ENCODE measurements at places on chromosomes 2 and 18. TPM values are rescaled to one million over a fixed set of nuclear protein-coding genes. Genes with fewer than 3 reads are reported as not detected.

CTLA4 gene
- 307 TPM for total RNA-seq

HOXD4 gene
- total RNA-seq: not detected

NETO1 gene
- not detected for total RNA-seq

OTOF gene
- total RNA-seq: 0.60 TPM

COL6A3 gene
- total RNA-seq: 33.2 TPM

CXCR1 gene
- total RNA-seq: not detected

HOXD11 gene
- not detected for total RNA-seq

TRPM8 gene
- total RNA-seq: not detected

CPLX4 gene
- not detected for total RNA-seq

FEV gene
- total RNA-seq: not detected

HOXD3 gene
- total RNA-seq: not detected

TUBA4B gene
- total RNA-seq: not detected

MXD1 gene
- total RNA-seq: 12.5 TPM

UGT1A1 gene
- not detected for total RNA-seq

RAMP1 gene
- 0.43 TPM for total RNA-seq

AGPS gene
- total RNA-seq: 80.1 TPM

RFTN2 gene
- total RNA-seq: not detected

ASAP2 gene
- total RNA-seq: 0.13 TPM

EML4 gene
- total RNA-seq: 58.2 TPM

ALPG gene
- not detected for total RNA-seq

MALL gene
- 0.54 TPM for total RNA-seq

TBC1D8 gene
- 1.1 TPM for total RNA-seq

OLA1 gene
- total RNA-seq: 136 TPM

UPP2 gene
- total RNA-seq: not detected

REG1A gene
- total RNA-seq: 5.3 TPM

CYS1 gene
- 0.08 TPM for total RNA-seq

LYPD6B gene
- total RNA-seq: not detected

PROKR1 gene
- total RNA-seq: not detected

NMS gene
- total RNA-seq: not detected

CNNM3 gene
- total RNA-seq: 22.8 TPM

RAX gene
- not detected for total RNA-seq

TLX2 gene
- not detected for total RNA-seq

DSC3 gene
- total RNA-seq: not detected

SCN2A gene
- not detected for total RNA-seq

KLHL30 gene
- total RNA-seq: not detected
